ENCODE measurements at places on chromosomes 2 and 18. TPM values are rescaled to one million over a fixed set of nuclear protein-coding genes. Genes with fewer than 3 reads are reported as not detected.

Gene NAT8
- total RNA-seq: not detected

Gene CIDEA
- 17.5 TPM for total RNA-seq

Gene INHBB
- total RNA-seq: 26.1 TPM

Gene CCDC74B
- 0.96 TPM for total RNA-seq

Gene BOK
- total RNA-seq: 32.4 TPM

Gene LRATD1
- total RNA-seq: 53.4 TPM

Gene HOXD4
- total RNA-seq: not detected

Gene CEP68
- 34.2 TPM for total RNA-seq

Gene TMEM163
- total RNA-seq: not detected

Gene CTNNA2
- total RNA-seq: 0.15 TPM

Gene ID2
- total RNA-seq: 222 TPM

Gene TMEFF2
- not detected for total RNA-seq

Gene GALNT14
- 3.2 TPM for total RNA-seq

Gene CFAP65
- not detected for total RNA-seq

Gene FLACC1
- 0.80 TPM for total RNA-seq

Gene INHA
- 3.5 TPM for total RNA-seq

Gene PAX8
- 7.7 TPM for total RNA-seq

Gene TMEM237
- total RNA-seq: 41.4 TPM

Gene SCG2
- not detected for total RNA-seq

Gene FBXO15
- total RNA-seq: 0.80 TPM

Gene CEBPZ
- total RNA-seq: 34.9 TPM

Gene SLC4A5
- total RNA-seq: 4.1 TPM

Gene CDH19
- total RNA-seq: 4.9 TPM

Gene SEMA4C
- 15.7 TPM for total RNA-seq

Gene POTEJ
- total RNA-seq: not detected

Gene TDRD15
- 0.19 TPM for total RNA-seq

Gene FRZB
- total RNA-seq: 10.7 TPM

Gene PAPOLG
- total RNA-seq: 15.4 TPM

Gene CNGA3
- not detected for total RNA-seq

Gene GPC1
- 143 TPM for total RNA-seq

Gene NYAP2
- not detected for total RNA-seq

All from suprapubic skin (tissue), 4 donors.